Activated T-cell treated with anti-CD3 and anti-CD28 coated beads for 48 hours (primary cell): ENCODE measurements at places on chromosomes 7 and 10.

DNA sequence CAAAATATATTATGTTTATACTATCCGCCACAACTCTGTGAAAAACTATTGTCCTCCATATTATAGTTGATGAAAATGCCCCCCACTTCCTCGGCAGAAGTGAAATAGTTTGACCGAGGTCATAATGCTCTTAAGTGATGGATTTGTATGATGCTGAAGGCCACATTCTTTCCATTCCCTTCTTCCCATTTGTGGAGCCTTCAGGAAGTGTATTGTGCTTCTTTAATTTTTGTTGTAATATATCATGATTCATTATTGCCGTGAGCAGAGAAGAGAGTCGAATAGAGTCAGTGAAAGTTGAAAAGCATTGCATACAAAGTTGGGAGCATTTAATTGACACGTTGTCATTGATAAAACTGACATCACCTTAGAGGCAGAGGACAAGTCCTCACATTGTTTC is 460.3 kb downstream of the SUGCT start:
- no peak for DNase-seq

- DNase-seq = no peak
Observed at GRCh38 chr10:5758927-5759326, 54.3 kb downstream of the GDI2 start.

- no peak for DNase-seq
Observed at GRCh38 chr10:133058331-133059092, 29.2 kb upstream of the ADGRA1 start.

DNA sequence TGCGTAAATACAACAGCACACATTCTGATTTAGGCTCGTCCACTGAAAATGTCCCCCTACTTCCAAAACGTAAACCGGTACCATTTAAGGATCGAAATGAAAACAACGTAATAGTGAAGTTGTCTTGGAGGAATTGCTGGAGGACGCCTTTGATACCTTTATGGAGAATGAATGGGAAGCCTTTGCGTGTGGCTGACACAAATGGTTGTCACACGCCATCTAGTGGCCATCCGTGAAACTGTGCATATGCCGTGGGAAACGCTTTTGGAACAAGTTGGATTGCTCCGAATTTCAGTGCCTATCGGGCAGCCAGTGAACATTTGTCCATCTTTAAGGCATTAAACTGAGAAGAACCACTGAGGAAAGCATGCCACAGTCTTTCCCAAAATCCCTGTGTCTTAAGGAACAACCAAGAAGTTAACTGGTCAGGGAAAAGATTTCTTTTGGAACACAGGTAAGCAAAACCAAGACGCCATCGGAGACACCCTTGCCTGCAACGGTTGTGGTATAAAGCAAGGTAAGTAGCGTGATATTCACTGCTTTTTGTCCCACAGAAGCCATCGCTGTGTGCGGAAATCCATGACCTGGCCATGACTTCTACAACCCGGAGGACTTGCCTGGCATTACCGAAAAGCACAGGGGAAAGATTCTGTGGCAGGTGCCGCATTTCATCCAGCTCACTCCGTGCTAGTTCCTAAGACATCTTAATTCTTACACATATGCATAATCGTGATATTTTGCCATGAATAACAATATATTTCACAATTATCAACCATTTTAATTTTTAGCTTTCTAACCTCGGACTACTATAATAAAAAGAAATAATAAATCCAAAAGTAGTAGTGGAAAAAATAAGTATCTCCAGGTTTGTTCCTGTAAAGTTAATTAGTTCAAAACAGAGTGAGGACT is 100.6 kb downstream of the FAM204A start:
- DNase-seq = peak; percentile 51

GRCh38 chr7:69078997-69079769 is 519.1 kb upstream of the AUTS2 start:
- no peak for DNase-seq

DNA sequence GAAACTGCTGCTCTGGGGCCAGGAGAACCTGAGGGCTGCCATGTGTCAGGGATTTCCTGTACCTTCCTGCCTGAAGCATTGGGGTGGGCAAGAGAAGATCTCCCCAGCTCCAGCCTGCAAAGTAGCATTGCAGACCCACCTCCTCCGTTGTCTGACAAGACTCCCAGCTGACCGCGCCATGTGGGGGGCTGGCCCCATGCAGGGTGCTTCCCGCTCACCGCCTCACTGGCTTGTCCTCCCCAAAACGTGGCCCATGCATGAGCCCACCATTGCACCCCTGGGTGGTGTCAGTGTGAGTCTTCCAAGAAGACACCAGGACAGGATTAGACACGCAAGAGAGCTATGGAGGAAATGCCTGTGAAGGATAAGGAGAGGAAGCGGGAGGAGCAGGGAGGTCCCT is 68.3 kb downstream of the ABRAXAS2 start:
- DNase-seq = no peak

DNA sequence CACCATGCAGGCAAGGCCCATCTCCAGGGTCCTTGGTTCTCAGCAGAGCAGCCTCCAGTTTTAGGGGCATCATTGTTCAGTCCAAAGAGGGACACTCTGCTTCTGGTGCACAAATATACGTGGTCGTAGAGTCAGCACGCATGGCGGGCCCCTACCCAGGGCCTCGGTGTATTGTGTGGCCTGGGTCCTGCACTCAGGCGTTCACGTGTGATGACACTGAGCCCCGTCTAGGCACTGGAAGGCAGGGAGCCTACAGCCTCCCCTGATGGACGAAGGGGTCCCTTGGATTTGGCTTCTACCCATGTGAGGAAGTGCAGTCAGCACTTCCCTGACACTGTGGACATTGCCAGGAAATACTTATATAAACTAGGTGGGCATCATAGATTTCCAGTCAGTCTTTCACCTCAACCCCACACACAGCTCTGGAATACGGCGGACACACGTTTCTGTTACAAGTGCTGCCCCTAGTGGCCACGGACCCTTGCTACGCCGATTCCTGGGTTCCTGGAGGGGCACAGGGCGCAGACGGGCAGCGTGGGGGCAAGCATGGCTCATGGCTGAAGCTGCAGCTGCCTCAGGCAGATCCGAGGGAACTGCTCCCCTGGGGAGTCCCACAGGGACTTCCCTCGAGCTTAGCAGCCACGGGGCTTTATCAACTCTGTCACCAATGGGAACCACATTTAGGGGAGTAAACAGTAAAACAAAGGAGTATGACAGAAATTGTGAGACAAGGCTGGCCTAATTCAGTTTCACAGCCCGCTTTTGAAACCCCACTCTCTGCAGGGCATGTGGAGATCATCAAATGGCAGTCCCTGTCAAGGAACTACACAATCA is 25.4 kb downstream of the AIFM2 start:
- peak; percentile 10 for DNase-seq

DNA sequence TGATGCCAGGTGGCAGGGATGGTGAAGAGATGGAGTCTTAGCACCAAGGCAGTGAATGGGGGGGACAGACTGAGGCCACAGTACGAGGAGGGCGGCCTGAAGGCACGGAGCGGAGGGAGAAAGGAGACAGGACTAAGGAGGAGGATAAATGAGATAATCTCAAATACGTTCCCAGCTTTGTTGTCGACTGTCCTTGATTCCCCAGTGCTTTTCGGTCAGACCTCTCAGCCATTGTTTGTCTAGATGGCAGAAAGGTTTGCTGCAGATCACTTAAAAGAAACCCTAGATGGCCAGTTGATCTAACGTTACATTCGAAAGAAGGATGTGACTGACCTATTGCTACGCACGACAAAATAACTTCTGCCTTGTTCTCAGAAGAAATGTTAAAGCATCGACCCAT is 479.0 kb downstream of the GATA3 start:
- no peak for DNase-seq

DNA sequence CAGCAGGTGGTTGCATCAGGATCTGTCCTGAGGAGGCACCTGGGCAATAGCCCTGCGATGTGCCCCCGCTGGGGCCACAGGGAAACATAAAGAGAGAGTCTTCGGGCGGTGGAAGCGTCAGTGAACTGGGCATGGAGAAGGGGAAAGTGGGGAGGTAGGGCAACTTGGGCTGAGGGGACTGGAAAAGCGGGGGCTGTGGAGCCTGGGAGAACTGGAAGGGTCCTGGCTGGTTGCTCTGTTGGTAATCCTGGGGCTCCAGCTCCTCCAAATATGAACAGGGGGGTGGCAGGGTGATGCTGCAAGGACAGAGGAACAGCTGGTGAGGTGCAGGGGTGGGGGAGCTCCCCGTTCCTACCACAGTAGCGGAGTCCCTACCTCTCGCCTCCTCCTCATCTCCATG is 5.2 kb downstream of the NOBOX start:
- DNase-seq = no peak

- DNase-seq = no peak
Observed at GRCh38 chr7:38462819-38463218, 168.4 kb downstream of the AMPH start.

DNA sequence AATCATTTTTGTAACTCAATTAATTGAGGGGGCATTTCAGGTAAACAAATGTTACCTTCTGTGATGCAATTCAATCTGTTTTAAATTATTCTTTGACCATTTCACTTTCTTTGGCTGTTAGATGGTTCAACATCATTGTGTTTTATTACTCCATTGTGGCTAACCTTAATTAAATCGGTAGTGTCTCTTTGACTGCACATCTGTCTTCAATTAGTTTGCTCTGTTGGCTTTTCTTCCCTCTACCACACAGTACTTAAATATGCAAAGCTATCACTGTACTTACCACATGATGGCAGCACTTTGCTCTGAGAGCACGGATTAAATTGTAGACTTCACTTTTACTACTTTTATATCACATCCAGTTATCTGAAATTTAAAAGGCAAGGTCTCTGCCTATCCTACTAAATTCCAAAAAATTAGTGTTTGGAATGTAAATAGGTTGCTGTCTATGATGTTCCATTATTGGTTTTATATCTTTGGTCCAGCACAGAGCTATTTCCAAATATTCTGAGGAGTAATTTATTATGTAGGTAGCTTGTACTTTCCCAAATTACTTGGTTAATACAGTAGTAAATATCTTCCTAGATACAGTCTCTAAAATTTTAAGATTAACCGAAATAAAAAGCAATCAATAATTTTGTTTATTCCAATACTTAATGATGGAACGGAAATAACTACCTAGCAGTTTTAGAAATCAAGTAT is 352.0 kb downstream of the PCLO start:
- no peak for DNase-seq

- no peak for DNase-seq
Observed at GRCh38 chr7:73435471-73436009, 2.0 kb downstream of the FZD9 start.

DNA sequence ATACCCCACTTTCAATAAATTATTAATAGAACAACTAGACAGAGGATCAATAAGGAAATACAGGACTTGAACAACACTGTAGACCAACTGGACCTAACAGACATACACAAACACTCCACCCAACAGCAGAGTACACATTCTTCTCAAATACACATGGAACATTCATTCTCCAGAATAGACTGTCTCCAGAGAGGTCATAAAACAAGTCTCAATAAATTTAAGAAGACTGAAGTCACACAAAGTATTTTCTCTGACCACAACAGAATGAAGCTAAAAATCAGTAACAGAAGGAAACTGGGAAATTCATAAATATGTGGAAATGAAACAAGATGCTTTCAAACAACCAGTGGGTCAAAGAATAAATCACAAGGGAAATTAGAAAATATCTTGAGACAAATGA is 119.8 kb downstream of the SMURF1 start:
- DNase-seq = no peak

GRCh38 chr7:37916673-37917660 is at the start of gene SFRP4:
SFRP4 (minus strand) TSS chr7:37916817; CDS start chr7:37916537, 280 bp downstream.
- DNase-seq = no peak

DNA sequence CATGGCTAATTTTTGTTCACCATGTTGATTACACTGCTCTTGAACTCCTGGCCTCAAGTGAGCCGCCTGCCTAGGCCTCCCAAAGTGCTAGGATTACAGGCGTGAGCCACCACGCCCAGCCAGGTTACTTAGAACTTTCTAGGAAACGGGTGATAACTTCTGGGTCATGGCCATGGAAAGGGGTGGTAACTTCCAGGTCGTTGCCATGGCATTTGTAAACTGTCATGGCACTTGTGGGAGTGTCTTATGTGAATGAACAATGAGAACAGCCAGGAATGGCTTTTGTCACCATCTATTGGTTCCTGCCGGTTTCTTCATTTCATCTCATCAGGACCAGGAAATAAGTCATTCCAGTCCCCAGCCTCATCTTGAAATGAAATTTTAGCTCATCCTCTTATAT is 120.9 kb downstream of the SLC16A9 start:
- no peak for DNase-seq

DNA sequence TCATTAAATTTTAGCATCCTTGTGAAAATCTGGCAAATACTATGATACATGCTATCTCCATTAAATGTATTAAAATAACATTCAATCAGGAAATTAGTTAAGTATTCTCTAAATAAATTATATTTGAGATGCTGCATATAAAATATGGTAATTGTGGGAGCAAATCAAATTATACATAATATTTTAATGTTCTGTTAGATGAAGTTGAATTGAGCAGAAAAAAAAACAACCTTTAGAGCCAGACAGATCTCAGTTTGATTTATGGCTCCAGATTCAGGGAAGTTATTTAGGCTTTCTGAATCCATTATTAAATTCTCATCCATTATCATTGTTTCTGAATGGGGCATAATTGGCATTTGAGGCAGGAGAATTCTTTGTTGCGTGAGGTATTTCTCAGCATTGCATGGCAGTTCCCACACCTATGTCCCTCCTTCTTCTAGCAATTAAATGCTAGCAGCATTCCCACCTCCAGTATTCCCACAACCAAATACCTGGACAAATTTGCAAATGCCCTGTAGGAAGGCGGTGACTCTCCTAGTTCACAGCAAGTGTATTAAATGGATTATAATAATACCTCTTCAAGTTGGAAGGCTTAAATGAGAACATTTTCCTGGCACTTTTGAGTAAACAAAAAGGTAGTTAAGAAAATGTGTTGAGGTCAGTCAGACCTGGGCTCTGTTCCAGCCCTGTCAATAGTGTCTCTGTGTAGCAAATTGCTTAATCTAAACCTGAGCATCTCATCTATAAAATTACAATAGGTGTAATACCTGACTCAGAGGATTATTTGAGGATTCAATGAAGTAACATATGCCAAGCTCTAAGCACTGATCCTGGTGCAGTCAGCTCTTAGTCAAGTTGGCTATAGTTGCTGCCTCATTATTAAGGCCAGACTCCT is 108.9 kb downstream of the RNLS start:
- DNase-seq = no peak

GRCh38 chr7:34550996-34551395 is 107.0 kb upstream of the NPSR1 start:
- no peak for DNase-seq

DNA sequence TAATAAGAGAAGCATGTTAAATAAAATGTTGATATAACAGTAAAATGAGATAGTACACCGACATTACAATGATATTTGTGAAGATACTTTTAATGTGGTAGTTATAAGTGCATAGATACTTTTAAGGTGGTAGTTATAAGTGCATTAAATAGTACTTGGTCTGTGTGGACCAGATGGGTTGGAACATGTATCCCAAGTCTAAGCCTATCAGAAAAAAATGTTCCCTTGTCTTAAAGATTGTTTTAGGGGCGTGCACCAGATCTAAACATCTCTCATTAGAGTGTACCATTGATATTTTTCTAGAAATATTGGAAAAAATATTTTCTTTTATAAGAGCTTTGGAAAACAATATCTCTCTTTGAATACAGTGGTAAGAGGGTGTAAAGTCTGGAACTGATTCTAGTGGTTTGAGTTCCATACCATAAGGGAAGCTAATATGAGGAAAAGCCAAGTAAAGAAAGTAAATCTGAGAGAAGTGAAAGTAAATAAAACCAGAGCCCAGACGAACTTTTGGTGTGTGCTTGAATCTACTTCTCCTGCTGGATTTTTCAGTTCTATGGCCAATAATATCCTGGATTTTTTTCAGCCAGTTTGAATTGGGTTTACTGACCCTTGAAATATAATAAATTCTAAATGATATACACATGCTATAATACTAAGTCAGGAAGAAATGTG is 175.3 kb downstream of the MBL2 start:
- DNase-seq = no peak

GRCh38 chr10:88657901-88658300 is 6.3 kb upstream of the LIPF start:
- no peak for DNase-seq
